Urinary bladder (tissue), 4 donors: ENCODE measurements at places on chromosomes 11 and 22. TPM values are rescaled to one million over a fixed set of nuclear protein-coding genes. Genes with fewer than 3 reads are reported as not detected.

DNA sequence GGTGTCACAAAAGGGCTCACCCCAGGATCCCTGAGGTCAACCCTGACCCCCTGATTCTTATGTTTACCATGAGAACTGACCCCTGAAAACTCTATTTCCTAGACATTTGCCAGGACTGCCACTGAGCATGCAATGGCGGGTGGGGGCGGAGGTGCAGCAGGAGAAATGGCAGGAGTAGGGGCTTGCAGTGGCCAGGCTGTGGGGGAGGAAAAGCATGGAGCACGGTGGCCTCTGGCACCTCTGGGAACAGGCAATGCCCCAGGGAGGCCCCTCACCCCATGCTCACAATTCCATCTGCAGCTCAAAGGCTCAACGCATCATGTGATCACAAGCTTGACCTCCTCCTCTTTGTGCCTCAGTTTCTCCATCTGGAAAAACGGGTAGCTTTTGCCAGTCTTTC, 46.5 kb upstream of the FGF3 start:
- DNase-seq, result no peak

GRCh38 chr22:30921108-30921507, 47.5 kb downstream of the MORC2 start:
- no peak for DNase-seq

DNA sequence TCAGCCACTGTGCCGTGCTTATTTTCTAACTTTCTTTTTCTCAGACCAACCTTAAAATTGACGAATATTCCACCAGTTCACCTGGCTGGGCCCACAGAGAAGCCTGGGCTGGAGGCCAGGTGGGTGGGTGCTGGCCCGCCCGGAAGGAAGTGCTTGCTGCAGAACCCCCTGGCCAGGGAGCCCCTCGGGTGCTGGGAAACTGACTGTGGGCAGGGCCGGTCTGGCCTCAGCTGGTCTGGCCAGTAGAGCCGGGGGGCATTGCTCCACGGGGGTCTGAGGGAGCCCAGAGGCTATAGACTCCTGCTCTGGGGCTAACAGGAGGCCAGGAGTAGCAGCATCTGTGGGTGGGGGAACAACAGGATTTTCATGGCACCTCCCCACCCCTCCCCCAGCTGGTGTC, 6.8 kb upstream of the CHID1 start:
- DNase-seq, result no peak

DNA sequence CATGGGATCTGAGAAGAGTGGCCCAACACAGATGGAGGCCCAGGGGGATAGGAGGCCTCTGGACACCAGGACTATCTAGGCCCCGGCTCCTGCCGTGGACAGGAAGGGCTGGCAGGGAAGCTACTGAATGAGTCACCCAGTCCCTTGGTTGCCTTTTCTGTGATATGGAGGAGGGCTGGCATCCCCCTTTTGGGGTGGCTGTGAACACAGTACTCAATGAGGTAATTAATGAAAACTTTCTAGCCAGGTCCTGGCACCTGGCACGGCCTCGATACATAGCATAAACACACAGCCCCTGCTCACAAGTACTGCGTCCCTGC, 163.2 kb downstream of the CHST1 start:
- no peak for DNase-seq

GRCh38 chr11:65803797-65804492, 17.1 kb downstream of the OVOL1 start:
- no peak for DNase-seq

- no peak for DNase-seq
Observed at GRCh38 chr11:58625826-58626460, 3.5 kb downstream of the CNTF start.

- no peak for DNase-seq
Observed at GRCh38 chr11:31873124-31873523, 62.0 kb upstream of the PAX6 start.

DNA sequence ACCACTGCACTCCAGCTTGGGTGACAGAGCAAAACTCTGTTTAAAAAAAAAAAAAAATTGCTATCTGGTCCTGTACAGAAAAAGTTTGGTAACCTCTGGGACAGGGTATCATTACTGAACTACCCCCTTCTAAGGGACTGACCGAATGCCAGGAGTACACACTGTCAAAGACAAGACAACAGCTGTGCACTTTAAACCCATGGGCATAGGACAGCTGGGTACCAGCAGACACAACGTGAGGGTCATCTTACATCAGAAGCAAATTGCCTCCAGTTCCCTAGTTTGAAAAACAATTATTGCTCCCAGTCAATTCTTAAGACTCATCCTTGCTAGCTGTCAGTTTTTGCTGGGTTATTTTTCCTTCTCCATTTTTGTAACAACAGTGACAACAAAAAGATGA, 17.8 kb downstream of the CD59 start:
- DNase-seq, result no peak

- no peak for DNase-seq
Observed at GRCh38 chr11:62614275-62614674, 1.2 kb downstream of the ROM1 start.

DNA sequence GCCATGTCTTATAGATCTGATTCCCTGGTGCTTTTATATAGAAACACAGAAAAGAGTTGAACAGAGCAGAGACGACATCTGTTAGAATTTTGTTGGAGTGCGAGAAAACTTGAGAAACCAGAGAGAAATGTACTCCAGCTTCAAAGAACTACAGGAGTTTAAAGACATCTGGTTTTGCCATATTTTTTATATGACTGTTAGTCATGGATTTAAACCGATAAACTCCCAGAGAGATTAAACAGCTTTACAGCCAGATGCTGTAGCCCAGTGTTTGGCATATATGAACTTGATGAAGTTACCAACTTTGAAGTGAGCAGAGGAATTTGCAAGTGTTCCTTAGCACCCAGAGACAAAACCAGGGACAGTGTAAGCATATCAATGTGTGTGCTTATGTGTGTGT, 1083.1 kb downstream of the LRRC4C start:
- DNase-seq, result no peak

DNA sequence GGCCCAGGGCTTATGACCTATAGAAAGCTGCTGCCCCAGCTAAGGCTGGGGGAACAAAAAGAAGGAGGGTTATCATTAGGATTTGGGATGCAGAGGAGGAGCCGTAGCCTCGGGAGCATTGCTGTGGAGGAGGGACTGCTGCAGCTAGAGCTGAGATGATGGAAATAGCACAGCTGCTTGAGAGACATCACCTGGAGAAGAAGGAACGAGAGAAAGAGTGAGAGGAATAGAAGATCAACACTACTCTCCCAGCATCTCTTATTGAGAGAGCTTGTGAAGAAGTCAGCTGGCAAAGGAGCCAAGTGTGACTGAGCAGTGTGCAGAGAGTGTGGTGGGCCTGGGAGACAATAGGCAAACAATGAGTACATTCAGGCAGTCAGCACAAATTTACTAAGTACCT, 100.7 kb upstream of the PLET1 start:
- no peak for DNase-seq

- no peak for DNase-seq
Observed at GRCh38 chr11:27995083-27995482, 112.9 kb downstream of the KIF18A start.

DNA sequence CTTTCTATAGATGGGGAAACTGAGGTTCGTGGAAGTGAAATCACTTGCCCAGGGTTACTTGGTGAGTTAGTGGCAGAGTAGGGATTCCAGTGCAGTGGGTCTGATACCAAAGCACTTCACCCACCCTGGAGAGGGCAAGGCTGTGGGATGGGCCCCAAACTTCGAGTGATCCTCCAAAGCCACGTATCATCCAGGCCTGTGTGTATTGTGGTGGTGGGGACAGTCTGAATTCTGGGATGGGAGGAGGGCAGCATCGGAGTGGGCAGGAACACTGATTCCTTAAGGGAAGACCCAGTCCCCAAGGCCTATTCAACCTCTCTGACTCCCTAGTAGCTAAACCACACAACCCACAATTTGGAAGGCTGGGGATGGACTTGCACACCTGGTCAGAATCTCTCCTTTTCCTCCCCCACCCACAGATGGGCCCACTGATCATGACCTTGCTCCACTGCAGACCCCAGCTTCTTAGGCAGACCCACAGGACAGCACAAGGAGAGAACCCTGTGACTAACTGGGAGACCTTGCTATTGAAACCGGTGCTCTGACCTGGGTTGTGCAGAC, 11.5 kb downstream of the TMPRSS13 start:
- DNase-seq, result no peak

GRCh38 chr22:29629903-29630516, 26.6 kb downstream of the NF2 start:
- DNase-seq, result no peak

DNA sequence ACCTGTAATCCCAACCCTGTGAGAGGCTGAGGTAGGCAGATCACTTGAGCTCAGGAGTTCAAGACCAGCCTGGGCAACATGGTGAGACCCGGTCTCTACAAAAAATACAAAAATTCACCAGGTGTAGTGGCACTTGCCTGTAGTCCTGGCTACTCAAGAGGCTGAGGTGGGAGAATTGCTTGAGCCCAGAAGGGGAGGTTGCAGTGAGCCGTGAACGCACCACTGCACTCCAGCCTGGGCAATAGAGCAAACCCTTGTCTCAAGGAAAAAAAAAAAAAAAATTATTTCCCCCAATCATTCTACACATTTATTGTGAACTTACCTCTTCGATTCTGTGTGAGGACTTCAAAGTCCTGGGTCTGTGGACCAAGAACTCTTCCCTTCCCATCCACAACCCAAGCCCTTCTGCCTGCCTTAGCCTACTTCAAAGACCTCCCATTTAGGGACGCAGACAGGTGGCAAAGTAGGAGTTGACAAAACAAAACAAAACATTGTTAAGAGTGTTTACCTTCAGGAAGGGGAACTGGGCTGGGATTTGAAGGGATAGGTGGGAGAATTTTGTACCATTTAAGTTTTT, 3.8 kb upstream of the WEE1 start:
- DNase-seq, result no peak

DNA sequence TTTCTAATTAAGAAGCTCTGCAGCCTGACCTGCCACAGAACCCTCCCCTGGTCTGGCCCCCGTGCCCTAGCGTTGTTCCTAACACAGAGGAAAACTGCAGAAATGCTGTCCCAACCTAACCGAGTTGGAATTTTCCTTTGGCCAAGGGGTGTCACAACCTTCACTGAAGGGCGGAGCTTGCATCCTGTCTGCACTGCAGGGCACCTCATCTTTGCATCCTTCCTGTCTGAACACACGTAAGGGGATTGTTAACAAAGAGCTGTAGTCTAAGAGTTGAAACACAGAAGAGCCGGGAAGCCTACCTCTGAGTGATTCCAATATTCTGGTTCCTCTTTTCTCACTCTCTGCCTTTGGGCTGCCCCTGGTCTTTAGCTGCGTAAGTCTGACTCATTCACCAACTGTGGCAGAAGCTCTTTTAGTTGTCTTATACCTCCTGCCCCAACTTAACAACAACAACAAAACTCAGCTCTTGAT, 1.6 kb downstream of the DIXDC1 start:
- DNase-seq, result no peak

DNA sequence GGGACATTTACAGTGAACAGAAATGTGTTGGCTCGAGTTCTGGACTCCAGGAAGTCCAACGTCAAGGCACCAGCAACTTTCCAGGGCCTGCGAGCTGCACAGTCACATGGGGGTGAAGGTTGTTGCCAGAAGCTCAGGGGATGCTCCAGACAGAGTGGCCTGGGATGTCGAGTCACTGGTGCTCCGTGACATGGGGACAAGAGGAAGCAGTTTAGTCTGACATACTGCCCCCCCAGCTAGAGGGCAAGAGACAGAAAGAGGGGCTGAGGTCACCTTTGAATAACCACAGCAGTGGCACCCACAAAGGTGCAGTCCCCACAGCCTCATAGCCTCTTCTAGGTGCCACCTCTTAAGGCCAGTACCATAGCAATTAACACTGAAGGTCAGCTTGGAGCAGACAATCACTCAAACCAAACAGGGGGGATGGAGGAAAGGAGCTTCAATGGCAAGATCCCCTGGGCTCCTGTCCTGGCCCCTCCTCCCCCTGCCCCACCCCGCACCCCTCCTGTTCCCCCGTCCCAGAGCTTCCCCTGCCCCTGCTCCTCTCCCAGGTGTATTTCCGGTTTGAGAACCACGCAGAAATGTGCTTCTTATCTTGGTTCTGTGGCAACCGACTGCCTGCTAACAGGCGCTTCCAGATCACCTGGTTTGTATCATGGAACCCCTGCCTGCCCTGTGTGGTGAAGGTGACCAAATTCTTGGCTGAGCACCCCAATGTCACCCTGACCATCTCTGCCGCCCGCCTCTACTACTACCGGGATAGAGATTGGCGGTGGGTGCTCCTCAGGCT, 3.8 kb downstream of the APOBEC3D start:
- DNase-seq, result no peak

GRCh38 chr22:49969751-49970527, 9.4 kb downstream of the PIM3 start:
- no peak for DNase-seq

DNA sequence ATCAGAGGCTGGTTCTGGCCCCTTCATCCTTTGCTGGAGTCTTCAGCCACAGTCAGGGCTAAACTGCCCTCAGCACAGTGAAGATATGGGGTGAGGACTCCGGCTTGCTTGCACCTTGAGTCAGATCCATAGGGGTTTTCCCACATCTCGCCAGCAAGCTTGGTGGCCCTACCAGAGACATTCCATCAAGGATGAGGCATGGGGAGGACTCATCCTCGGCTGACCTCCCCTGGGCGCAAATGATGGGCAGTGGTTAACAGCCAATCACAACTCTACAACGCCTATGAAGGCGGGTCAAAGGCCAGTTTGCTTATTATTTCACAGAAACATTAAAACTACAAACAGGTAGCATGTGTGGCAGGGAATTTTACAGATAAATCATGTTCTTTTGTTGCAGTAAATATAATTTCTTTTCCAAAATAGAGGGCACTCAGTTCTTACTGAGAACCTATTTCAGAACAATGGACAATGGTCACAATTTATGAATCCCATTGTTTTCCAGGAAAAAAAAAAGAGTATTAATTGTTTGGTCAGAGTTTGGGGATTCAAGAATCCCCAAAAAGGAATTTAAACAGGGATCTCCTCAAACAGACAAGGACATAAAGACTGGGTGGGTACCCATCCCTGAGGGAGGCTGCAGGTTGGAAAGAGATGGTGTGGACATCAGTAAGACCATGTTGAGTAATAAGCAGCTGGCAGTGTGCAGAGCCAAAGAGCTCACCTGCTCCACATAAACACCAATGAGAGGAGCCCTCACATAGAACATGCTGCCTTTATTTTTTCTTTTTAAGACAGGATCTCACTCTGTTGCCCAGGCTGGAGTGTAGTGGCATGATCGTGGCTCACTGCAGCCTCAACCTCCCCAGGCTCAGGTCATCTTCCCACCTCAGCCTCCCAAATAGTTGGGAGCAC, 14.8 kb downstream of the PLAAT3 start:
- no peak for DNase-seq

TMA7B gene
- 0.26 TPM for total RNA-seq

LYVE1 gene
- 141 TPM for total RNA-seq

KCNE3 gene
- 6.8 TPM for total RNA-seq

H19 gene
- total RNA-seq, result 6,669 TPM
